Lung (tissue), 17 donors: ENCODE measurements at places on chromosomes 7 and 10.
A peak's percentile ranks its signal among the peaks of the same experiment; 100 is the strongest.

DNA sequence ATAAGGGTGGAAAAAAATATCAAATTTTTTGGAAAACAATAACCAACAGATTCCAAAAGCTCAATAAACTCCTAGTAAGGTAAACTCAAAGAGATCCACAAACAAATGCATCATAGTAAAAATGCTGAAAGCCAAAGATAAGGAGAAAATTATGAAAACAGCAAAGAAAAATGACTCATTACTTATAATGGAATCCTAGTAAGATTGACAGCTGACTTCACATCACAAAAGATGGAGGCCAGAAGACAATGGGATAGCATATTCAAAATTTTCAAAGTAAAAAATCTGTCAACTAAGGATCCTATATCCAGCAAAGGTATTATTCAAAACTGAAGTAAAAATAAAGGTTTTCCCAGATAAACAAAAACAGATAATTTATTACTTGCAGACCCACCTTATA, 183.4 kb upstream of the VIPR2 start:
- DNase-seq, result no peak

DNA sequence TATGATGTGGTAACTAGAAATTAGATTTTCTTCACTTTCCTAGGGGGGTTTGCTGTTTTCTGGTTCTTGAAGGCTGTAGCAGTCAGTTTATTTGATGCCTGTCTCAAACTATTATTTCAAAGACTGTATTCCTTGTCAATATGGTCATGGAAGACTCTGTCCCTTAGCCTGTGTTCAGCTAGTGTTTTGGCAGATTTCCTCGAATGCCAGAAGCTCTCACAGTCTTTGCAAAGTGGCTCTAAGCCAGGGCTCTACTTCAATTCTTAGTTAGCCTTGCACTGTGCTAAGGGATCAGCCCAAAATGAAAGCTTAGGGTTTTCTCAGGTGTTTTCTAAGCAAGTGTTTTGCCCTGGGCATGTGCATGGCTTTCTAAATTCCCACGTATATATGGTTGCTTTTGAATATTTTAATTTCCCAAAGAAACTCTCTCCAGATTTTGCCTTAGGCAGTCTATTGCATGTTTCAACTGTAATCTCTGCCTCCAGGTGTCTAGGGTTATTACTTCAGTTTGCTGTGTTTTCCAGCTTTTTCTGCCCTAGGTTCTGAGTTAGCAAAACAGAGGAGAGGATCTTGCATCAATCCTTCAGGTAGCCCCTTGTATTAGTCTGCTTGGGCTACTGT, 7.2 kb upstream of the C1GALT1 start:
- peak; percentile 27 for DNase-seq

GRCh38 chr7:47038621-47039020, 543.3 kb downstream of the TNS3 start:
- no peak for DNase-seq

GRCh38 chr7:149081914-149082313, 8.6 kb downstream of the ZNF786 start:
- DNase-seq, result no peak

- DNase-seq, result no peak
These were observed 17.0 kb downstream of the PDK4 start for GRCh38 chr7:95579318-95579717.

GRCh38 chr10:113178771-113179170, 228.7 kb downstream of the TCF7L2 start:
- no peak for DNase-seq

DNA sequence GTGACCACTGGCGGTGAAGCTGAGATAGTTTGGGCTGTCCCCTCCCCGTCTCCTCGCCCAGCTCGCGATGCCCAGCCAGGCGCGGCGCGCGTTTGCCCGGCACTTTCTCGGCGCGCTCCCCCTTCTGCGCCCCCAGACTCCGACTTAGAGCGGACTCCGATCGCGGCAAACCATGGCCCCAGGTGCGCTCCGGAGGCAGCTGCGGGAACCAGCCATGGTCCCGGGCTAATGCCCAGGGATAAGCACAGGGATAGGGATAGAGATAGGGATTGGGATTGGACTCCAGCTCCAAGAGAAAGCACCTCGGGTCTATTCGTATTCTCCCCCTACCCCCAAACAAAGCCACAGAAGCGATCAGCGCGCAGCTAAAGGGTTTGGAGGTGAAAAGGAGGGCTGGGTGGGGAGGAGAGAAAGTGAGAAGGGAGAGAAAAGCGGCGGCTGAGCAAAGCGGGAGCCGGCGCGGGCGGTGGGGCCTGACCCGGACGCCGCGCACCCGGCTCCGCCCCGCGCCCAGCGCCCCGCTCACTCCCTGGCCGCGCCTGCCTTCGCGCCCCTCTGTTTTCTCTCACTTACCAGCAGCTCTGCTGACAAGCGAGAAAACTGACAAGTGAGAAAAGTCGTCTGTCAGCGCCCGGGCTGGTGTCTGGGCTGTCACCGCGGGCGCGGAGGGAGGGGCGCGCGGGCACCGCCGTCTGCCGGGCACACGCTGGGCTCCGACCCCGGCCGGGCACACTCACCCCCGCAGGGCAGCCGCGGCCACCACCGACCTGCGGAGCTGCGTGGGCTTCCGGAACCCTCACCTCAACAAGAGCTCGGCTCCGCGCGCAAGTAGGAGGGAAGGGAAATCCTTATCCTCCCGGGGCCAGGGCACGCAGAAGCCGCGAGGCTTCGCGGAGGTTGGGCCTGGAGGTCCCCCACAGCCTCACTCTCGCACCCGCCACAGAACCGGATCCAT, at the start of gene PDE1C:
TSS of gene PDE1C (minus strand) at position 2 of the 955 bp plus-strand sequence.
- peak; percentile 39 for DNase-seq

GRCh38 chr10:120819366-120819765, 31.8 kb upstream of the WDR11 start:
- no peak for DNase-seq

DNA sequence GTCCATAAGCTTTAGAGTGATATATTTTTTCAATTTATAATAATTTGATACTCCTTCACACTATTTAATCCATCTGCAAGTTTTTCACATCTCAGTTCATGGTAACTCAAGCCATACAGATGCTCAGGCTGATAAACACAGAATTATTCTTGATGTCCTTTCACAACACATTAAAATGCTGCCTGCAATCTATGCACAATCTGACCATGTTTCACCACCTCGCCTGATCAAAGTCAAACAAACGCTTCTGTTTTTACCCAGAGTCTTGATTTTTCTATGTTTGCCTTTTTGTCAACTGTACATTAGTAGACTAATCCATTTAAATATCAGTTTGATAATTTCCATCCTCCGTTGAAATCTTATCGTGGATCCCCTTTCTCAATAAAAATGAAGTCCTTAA, 833.8 kb upstream of the KCND2 start:
- DNase-seq, result no peak
